Mesothelial cell of epicardium (in vitro differentiated cells): ENCODE measurements at places on chromosomes 7 and 10. TPM values are rescaled to one million over a fixed set of nuclear protein-coding genes. Genes with fewer than 3 reads are reported as not detected.

DNA sequence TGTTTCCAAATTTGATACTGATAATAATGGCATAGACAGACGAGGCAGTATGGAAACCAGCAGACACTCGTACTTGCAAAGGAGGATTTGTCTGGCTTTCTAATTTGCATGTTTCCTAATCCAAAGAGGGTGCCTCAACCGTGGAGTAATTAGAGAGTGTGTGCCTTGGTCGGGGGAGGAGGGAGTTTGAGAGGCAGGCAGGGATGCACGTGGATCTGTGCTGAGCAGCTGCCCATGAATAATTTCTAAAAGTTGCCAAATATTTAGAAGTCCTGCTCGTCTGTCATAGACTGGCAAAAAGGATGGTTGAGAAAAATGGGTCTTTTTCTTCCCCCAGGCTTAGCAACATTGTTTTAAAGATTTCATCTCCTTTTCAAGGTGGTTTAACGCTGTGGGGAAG is 69.4 kb downstream of the PTPRE start:
- no peak for DNase-seq

DNA sequence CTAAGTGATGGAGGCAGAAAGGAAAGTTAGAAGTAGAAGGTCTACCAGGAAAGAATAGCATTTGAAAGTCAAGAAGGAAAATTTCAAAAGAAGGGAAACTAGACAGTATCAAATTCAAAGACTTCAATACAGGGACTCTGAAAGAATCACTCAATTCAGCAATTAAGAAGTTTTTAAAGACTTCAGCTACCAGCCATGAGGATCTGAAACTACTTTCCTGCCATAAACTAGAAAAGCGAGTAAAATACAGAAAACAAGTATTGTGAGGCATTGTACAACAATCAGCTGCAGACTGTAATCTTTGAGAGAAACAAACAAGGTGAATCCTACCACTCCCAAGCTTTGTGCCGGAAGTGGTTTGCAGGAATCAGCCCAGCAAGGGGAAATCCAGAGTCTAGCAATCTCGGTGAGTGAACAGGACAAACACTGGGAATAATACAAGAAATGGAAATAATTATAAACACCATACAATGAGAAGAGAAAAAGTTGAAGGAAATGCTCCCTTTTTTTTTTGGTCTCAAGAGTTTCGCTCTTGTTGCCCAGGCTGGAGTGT is 62.4 kb downstream of the ARHGAP12 start:
- no peak for DNase-seq

- DNase-seq = no peak
Measured at GRCh38 chr10:62459072-62459471, 84.9 kb downstream of the ZNF365 start.

DNA sequence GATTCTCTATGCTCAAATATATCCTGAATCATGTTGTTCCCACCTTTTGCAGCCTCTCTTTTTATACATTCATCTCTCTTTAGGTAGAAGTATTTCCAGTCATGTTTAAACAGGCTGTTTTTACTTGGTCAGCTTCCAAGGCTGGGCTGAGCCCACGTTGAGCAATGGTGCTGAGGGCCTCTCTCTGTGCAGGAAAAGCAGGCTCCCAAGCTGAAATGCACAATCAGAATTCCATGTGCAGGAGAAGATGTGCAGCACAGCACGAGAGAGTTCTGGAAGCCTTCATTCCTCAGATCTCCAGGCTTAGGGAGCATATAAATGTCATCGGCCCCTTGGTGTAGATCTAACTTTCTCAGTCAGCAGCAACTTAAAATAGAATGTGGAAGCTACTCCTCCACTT is 588.5 kb downstream of the TNS3 start:
- DNase-seq = no peak

DNA sequence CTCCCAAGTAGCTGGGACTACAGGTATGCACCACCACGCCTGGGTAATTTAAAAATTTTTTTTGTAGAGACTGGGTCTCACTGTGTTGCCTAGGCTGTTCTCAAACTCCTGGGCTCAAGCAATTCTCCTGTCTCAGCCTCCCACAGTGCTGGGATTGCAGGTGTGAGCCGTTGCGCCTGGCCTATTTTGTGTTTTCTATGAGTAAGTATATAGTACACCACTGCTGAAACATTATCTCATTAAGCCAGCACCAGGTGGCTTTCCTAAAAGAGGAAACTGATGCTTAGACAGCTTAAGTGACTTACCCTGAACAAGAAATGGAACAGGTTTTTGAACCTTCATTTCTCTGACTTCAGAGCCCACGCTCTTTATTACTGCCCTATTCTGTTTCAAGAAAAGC is 7.8 kb upstream of the PTPN12 start:
- DNase-seq = no peak

- no peak for DNase-seq
Measured at GRCh38 chr10:106836933-106837663, 327.4 kb downstream of the SORCS1 start.

ZNF33A gene
- total RNA-seq = 35.9 to 37.5 TPM (median 36.1 TPM) in 3 replicates

DNA sequence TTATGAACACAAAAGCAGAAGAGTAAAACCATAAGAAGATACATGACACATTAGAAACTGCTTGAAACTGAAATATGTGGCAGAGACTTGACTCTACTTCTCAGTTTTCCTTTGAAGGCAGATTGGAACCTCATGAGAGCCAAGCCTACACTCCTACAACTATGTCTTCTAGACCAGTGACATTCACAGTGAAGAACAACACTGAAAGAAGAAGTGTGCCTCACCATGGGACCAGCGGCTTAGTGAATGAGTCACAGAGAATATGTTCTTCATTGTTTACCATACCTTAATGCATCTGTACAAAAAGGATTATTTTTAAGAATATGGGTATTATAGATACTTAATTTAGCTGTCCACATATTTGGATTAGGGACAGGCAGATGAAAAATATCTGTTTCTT is 248.3 kb downstream of the CDC14C start:
- DNase-seq = no peak

DNA sequence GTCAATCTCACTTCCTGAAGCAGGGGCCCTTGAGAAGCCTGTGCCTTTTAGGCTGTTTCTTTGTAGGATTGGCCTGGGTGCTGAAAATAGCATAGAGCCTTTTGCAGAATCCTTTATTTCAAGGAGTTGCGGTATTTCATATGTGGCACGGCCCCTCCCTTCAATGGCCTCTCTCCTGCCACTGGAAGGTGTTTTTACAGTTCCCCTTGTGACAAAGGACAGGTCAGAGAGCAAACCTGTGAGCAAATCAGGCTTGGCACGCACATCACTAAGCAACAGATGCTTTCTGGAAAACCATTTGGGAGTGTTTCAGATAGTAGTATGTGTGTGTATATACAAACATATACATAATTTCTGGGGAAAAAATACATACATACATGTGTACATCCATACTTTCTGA is 388.6 kb upstream of the C7orf33 start:
- DNase-seq = no peak

DNA sequence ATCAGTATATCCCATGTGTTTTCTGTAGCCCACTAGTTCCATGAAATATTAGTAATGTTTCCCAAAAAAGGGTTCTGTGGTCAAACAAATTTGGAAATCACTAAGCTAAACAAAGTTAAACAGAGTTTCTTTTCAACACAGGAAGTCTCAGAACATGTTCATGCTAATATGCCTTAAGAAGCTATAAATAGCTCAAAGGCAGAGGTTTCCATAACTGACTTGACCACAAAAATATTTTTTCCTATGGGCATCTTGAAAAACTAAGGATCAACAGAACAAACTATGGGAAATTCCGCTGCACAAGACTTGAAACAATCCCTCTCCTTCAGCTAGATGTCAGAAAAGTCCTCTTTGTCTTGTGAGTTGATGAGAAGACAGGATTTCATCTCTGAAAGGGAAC is 59.7 kb downstream of the SEM1 start:
- no peak for DNase-seq

DNA sequence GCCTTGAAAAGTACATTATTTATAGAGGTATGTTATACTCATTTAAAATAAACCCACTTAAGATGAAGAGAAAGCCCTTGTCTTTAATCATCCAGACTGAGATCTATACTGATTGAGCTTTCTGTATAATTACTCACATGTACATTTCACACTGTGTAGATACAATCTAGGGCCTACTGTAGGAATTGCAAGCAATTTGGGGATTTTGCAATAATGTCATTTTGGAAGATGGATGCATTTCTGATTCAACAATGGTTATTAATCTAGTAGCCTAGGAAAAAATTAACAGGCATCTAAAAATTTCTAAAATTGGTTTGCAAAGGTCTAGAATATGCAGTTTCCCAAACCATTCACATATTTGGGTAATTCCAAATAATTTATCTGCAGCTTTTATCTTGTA is 132.2 kb downstream of the PDE1C start:
- no peak for DNase-seq

DNA sequence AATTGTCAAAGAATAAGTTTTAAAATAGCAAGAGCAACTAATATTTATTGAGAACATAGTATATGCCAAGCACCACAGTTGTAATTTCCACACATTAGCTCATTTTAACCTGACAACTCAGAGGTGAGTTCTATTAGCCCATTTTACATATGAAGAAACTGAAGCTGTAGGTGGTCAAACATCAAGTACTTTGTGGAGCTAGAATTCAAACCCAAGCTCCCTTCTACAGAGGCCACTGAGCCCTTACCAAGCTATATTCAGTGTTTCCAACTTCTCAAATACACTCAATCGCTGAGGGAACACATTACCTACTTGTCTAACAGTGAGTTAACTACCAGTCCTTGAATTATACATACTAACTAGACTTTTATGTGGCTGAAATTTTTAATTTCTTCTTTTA is 236.6 kb downstream of the PARD3 start:
- no peak for DNase-seq
